ENCODE measurements at places on chromosomes 3 and 15.
A peak's percentile ranks its signal among the peaks of the same experiment; 100 is the strongest.

DNA sequence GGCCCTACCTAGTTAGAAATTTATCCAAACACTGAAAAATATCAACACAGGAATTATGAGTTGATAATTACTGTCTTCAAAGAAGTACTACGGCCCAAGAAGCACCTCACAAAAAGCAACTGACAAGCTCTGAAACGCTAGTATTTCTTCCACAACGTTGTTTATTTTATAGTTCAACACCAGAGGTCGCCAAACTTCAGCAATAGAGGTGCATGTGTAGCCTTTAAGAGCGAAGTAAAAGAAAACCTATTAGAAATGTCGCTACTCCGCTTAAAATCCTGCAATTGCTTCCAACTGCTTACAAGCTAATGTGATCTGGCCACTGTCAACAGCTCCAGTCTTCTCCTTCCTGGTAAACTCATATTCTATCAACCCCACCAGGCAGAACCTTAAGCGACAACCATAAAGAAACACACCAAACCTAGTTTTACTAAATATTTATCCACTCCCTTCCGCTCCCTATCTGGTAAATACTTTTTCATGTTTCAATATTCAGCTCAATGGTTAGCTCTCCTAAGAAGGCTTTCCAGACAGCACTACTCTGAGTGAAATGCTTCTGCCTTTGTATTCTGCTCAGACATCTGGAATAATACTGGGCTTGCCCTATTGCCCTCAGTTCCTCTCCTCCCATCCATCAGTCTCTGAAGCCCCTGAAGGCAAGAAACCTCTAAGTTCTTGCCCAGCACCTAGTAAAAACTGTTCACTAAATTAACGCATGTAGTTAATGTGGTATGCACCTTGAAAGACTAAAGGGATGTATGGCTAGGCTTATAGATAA lies 110.2 kb downstream of the NR1I2 start:
- DNase-seq, result no peak

- no peak for DNase-seq
These were observed 47.2 kb downstream of the PPARG start for GRCh38 chr3:12336099-12336498.

DNA sequence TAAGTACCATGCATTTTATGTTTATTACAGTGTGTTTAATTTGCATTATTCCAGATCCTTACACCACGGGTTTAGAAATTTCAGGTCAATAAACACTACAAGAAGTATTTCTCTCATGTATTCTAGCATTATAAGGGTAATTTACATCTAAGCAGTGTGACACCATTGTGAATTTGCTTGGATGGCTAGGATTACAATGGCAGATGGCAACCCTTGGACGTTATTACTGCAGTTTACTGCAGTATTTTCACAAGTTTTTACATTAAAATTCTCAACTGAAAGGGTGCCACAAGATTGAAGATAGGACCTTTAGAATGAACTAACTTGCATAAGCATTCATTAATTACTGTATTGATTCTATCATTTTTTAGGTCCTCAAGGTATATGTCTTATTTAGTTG lies 538.8 kb downstream of the NLGN1 start:
- DNase-seq, result no peak

DNA sequence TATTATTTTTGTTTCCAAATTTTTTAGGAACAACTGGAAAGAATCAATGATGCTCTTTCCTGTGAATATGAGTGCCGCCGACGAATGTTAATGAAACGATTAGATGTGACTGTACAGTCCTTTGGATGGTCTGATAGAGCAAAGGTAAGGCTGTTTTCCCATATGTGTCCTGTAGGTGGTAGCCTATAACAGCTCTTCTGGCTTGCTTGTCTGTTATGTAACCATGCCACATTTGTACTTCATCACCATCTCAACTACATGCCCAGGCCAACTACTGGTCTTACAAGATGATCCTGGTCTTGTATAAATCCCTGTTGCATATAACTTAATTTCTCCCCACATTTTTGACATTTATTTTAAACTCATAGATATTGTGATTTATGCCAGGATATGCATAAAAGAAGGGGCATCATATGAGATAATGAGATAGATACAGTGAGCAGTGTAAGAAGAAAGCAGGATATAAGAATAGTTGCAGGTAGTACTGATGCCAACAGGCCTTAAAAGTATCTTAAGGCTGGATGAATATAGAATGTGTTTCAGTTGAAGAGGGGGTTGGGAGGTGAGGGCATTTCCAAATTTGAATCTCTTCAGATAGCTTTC lies 20.3 kb downstream of the FAM98B start:
- DNase-seq, result no peak

GRCh38 chr3:38454178-38454883 lies 641 bp downstream of the ACVR2B start:
- no peak for DNase-seq

DNA sequence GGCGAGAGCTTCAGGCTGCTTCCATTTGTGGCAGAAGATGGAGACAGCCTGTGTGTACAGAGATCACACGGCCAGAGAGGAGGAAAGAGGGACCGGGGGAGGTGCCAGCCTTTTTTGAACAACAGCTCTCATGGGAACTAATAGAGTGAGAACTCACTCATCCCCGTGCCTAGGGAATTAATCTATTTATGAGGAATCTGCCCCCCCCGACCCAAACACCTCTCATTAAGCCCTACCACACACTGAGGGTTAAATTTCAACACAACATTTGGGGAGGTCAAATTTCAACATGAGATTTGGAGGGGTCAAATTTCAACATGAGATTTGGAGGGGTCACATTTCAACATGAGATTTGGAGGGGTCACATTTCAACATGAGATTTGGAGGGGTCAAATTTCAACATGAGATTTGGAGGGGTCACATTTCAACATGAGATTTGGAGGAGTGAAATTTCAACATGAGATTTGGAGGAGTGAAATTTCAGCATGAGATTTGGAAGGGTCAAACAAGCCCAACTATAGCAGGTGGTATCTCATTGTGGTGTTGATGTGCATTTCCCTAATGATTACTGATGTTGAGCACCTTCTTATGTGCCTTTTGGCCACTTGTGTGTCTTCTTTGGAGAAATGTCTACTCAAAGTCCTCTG lies 20.6 kb upstream of the RFTN1 start:
- DNase-seq, result no peak

DNA sequence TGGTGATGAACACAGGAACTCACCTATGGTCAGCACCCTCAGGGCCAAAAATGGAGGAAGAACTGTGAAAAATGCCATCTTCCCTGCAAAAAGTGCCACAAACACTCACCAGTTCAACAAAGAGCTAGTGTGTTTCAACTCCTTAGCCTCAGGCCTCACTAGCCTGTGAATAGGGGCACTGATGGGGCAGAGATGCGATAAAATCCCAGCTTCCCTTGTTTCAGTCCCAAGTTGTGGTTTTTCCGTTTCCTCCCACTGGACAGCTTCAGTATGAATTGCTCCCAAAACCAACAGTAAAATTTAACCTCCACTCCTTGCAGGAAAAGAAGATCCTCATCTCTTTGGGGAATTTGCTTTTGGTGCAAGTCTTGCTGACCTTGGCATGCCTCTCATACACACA lies 117.4 kb upstream of the ADAMTS9 start:
- DNase-seq, result no peak

DNA sequence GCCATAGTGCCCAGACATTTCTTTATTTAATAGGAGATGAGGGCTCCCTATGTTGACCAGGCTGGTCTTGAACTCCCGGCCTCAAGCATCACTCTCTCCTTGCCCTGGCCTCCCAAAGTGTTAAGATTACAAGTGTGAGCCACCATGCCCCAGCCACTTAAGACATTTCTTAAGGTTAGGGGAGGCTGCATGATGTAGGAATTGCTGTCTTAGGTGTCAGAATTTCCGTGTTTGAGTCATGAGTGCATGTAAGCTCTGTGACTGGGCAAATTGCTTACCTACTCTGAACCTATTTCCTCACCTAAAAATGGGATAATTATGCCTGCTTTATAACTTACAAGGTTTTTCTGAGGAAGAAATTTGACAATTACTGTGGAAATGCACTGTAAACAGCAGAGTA lies 34.2 kb upstream of the SIAH2 start:
- no peak for DNase-seq

- DNase-seq, result no peak
These were observed 17.9 kb upstream of the CDCP1 start for GRCh38 chr3:45164056-45164455.

DNA sequence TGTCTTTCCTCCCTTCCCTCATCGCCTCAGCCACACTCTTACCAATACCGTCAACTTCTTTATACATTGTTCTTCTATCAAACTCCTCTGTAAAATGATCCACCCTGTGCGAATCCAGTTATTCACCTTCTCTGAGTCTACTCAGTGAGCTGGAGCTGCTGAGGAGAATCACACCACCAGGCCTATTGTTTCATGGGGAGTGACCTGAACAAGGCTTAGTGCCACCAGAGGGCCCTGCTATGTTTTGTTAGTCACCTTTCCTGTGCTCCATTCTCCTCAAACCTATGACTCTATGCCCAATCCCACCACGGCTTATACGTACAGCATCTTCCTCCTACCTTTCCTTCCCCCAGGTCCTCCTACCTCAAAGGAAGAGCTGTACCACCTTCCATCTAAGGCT lies 50.4 kb upstream of the MED12L start:
- no peak for DNase-seq

GRCh38 chr3:5431811-5432378 lies 244.4 kb downstream of the EDEM1 start:
- no peak for DNase-seq

- peak; percentile 47 for DNase-seq
These were observed 495 bp downstream of the CDC25A start for GRCh38 chr3:48187579-48188265.

DNA sequence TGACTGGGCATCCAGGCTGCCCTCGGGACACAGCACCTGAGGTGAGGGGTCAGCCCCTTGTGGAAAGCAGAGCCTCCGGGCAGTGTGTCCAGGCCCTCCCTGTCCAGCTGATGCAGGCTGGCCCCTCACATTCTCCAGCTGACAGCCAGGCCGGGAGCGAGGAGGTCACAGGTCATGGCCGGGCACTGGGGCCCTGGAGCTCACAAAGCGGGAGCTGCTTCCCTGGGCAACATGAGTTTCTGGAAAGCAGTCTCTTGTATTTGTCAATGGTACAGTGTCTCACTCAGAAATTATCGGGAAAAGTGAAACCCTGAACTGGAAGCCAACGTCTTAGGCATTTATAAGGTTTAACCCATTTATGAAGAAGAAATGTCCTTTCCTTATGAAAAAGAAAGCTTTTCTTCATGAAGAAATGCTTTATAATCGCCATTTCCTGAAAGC lies 118.5 kb downstream of the OPA1 start:
- DNase-seq, result no peak

- DNase-seq, result no peak
These were observed 463.9 kb downstream of the WDR72 start for GRCh38 chr15:53295574-53295973.

DNA sequence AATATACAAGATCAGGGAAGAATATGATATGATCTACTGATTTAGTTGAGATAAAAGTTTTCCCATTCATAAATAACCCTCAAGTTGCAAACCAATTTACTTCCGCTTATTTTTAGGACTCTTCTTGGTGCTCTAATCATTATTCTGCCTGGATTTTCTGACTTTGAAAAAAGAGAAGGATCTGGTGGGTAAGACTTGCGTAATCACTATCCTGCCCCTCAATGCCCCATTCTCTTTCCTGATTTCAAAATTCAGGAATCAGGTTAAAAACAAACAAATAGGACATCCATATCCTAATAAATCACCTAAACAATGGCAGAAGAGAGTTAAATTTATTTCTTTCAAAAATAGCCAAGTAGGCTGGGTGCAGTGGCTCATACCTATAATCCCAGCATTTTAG lies 127.5 kb downstream of the CLASP2 start:
- no peak for DNase-seq

Measured in activated T-cell treated with anti-CD3 and anti-CD28 coated beads for 48 hours (primary cell).